ENCODE measurements at places on chromosomes 2 and 18. TPM values are rescaled to one million over a fixed set of nuclear protein-coding genes. Genes with fewer than 3 reads are reported as not detected.

GRCh38 chr18:4074647-4075046, 380.5 kb downstream of the DLGAP1 start:
- DNase-seq: no peak
- H3K4me1 ChIP-seq: no peaks in the 10 kb centered on the region
- no peak overlapping the region for H3K27ac ChIP-seq

DNA sequence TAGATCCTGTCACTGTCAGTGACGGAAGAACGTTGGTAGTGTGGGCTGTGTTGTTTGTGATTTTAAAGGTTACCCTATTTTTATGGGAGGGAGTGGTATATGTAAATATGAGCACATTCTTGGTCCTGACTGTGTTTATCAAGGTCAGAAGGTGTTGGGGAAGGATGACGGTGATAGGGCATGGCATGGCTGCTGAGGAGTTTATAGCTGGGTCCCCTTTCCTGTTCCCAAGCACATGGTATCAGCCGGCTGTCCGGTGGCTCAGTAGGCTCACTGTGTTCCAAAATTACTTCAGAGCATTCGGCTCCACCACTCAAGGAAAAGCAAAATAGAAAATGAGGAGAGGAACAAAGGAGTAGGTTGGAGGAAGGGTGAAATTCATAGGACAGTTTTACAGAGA, 28.6 kb downstream of the IRS1 start:
- no peak overlapping the region for H3K4me3 ChIP-seq
- no peaks in the 10 kb centered on the region for H3K27me3 ChIP-seq
- no peak for DNase-seq
- H3K36me3 ChIP-seq: peaks cover 18% of the 10 kb centered on the region

DNA sequence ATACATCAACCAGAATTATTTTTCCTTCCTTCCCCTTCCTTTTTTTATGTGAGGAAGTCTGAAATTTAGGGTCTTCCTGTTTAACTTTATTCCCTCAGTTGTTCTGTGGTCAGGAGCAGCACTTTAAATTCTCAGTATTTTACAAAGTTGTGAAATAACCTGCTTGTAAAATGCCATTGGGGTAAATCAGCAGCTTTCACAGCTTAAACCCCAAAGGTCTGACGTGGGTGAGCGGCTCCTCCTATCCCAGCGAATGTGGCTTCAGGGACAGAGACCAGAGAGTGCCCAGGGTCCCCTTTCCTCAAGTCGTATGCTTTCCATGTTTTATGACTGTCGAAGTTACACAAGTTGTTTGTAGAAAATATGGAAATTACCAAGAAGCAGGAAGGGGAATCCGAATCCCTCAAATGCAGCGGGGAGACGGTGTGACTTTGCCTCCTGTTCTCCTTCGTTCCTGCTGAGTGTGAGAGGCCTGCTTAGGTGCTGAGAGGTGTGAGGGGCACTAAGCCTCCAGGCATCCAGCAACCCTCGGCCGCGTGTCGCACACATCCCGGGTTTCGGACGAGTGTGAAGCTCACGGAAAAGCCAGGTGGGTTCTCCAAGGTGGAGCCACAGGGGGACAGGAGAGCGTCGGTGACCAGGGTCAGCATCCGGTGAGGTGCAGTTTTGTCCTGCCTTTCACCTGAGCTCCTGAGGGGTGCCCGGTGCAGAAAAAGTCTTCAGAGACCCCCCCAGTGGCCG, 10.8 kb upstream of the KCNG2 start:
- DNase-seq: no peak
- peaks cover 16% of the 10 kb centered on the region for H3K4me1 ChIP-seq
- no peaks in the 10 kb centered on the region for H3K36me3 ChIP-seq
- H3K4me3 ChIP-seq: no peak overlapping the region
- peaks cover 43% of the 10 kb centered on the region for H3K27me3 ChIP-seq
- no peak overlapping the region for H3K27ac ChIP-seq

Gene EIF4E2
- total RNA-seq: 61.5 TPM

GRCh38 chr2:182650704-182651103, 65.4 kb upstream of the DNAJC10 start:
- no peak for DNase-seq
- H3K27me3 ChIP-seq: peaks cover 8% of the 10 kb centered on the region
- H3K27ac ChIP-seq: no peak overlapping the region
- H3K36me3 ChIP-seq: no peaks in the 10 kb centered on the region
- no peaks in the 10 kb centered on the region for H3K4me1 ChIP-seq

DNA sequence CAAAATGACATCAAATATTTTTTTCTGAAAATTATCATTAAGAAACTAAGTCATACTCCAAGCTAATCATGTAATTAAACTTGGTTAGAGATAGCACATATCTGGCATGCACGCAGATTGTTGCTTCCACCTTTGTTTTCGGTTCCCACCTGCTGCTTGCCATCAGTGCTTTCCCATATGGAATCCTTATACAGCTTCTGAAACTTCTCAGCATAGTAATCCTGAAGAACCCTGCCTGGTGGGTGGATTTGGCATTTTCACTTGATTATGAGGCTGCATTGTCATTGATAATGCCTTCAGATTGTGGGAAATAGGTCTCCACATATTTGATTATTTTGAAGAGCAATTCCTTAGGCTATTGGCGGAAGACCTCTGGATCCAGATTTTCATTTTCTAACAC, 47.5 kb downstream of the ZC3H6 start:
- H3K27ac ChIP-seq: no peak overlapping the region
- no peak for DNase-seq
- H3K36me3 ChIP-seq: peaks cover 55% of the 10 kb centered on the region
- no peak overlapping the region for H3K4me3 ChIP-seq
- no peaks in the 10 kb centered on the region for H3K27me3 ChIP-seq
- H3K4me1 ChIP-seq: no peaks in the 10 kb centered on the region

GRCh38 chr2:200129721-200130462, 174.5 kb downstream of the MAIP1 start:
- DNase-seq: no peak
- no peak overlapping the region for H3K4me3 ChIP-seq

Gene SRD5A2
- total RNA-seq: not detected

GRCh38 chr2:123434546-123435395, 590.3 kb upstream of the CNTNAP5 start:
- no peak for DNase-seq
- H3K27ac ChIP-seq: no peak overlapping the region
- H3K36me3 ChIP-seq: no peaks in the 10 kb centered on the region
- no peaks in the 10 kb centered on the region for H3K27me3 ChIP-seq
- H3K4me3 ChIP-seq: no peak overlapping the region
- H3K4me1 ChIP-seq: no peaks in the 10 kb centered on the region

GRCh38 chr2:106189764-106190468, 4.2 kb downstream of the UXS1 start:
- no peak for DNase-seq
- H3K4me3 ChIP-seq: peak overlapping the region; percentile 56
- H3K36me3 ChIP-seq: peaks cover 32% of the 10 kb centered on the region
- H3K4me1 ChIP-seq: peaks cover 85% of the 10 kb centered on the region
- H3K27me3 ChIP-seq: no peaks in the 10 kb centered on the region

GRCh38 chr2:108565778-108566375, 31.6 kb downstream of the LIMS1 start:
- H3K27ac ChIP-seq: no peak overlapping the region
- no peak for DNase-seq
- H3K4me3 ChIP-seq: no peak overlapping the region
- H3K27me3 ChIP-seq: no peaks in the 10 kb centered on the region
- peaks cover 1% of the 10 kb centered on the region for H3K4me1 ChIP-seq

- H3K27ac ChIP-seq: no peak overlapping the region
- no peaks in the 10 kb centered on the region for H3K36me3 ChIP-seq
- H3K4me3 ChIP-seq: no peak overlapping the region
- no peak for DNase-seq
- H3K27me3 ChIP-seq: no peaks in the 10 kb centered on the region
- peaks cover 5% of the 10 kb centered on the region for H3K4me1 ChIP-seq
Measured at GRCh38 chr2:203987959-203988358, 51.4 kb downstream of the ICOS start.

DNA sequence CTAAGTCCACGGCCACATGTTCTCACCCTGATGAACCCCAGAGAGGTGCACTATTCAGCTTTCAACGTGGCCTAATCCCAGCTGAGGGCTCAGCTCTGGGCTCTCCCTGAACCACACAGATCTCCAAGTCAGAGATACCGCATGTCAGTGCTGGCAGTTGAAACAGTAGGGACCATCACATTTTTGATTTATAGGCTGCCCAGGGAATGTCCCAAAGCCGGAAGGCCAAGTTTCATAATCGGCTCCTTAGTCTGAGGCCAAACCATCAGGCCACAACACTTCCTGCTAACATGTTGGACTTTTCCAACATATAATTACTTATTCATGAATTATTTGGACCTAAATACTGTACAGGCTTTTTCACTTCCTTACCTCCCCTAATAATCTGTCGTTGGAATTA, 91.9 kb upstream of the KLHL29 start:
- H3K27ac ChIP-seq: no peak overlapping the region
- no peak overlapping the region for H3K4me3 ChIP-seq
- H3K4me1 ChIP-seq: no peaks in the 10 kb centered on the region
- no peaks in the 10 kb centered on the region for H3K36me3 ChIP-seq
- peaks cover 36% of the 10 kb centered on the region for H3K27me3 ChIP-seq

Gene MAP4K3
- total RNA-seq: 17.7 TPM

- H3K27me3 ChIP-seq: no peaks in the 10 kb centered on the region
- peaks cover 81% of the 10 kb centered on the region for H3K4me1 ChIP-seq
- H3K36me3 ChIP-seq: no peaks in the 10 kb centered on the region
- peak overlapping the region; percentile 72 for H3K27ac ChIP-seq
- no peak overlapping the region for H3K4me3 ChIP-seq
Measured at GRCh38 chr2:196247114-196247975, 76.0 kb upstream of the STK17B start.

Gene KLHL14
- 1.1 TPM for total RNA-seq

Gene NBEAL1
- total RNA-seq: 15.5 TPM

Gene SLC35F6
- 18.0 TPM for total RNA-seq

GRCh38 chr2:104433657-104434056, 420.3 kb upstream of the POU3F3 start:
- H3K4me3 ChIP-seq: no peak overlapping the region
- no peaks in the 10 kb centered on the region for H3K36me3 ChIP-seq
- DNase-seq: no peak
- H3K4me1 ChIP-seq: peaks cover 8% of the 10 kb centered on the region

- peaks cover 2% of the 10 kb centered on the region for H3K27me3 ChIP-seq
- H3K27ac ChIP-seq: no peak overlapping the region
- no peak overlapping the region for H3K4me3 ChIP-seq
- no peaks in the 10 kb centered on the region for H3K36me3 ChIP-seq
Measured at GRCh38 chr2:23618794-23619530, 234.0 kb downstream of the KLHL29 start.

DNA sequence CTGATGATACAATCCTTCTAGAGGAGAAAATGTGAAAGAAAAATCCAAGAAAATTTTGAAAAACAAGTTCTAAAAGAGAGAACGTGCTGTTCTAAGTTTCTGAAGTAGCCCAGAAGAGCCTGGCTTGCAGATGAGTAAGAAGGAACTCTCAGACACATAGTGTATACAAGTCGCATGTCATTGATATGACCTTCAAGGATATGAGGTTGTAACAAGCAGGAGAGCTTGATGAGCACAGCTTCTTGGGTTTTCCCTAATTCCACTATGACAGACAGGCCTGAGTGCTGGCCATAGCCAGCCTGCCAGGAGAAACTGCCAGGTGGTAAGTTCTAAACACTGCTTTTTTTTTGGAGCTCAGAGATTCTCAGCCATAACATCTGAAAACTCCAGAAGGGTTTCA, 235.7 kb upstream of the SIX2 start:
- no peaks in the 10 kb centered on the region for H3K36me3 ChIP-seq
- no peak overlapping the region for H3K27ac ChIP-seq
- H3K27me3 ChIP-seq: no peaks in the 10 kb centered on the region
- no peaks in the 10 kb centered on the region for H3K4me1 ChIP-seq
- no peak for DNase-seq

DNA sequence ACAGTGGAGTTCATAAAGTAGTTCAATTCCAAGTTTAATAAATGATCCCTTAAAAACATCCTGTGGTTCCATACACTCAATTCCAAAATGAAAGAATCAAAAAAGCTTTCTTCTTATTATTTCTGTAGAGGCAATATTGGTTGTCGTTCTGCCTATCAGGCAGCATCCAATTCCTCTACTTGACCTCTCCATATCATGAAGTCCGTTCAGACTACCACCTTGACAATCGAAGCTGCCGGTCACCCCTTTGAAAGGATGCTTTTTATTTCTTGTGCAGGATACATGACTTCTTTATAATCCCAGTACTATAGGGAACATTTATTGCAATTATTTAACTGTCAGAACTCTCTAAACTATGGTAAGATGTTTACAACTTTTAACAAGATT, 3.3 kb upstream of the KCTD1 start:
- H3K36me3 ChIP-seq: no peaks in the 10 kb centered on the region
- no peak for DNase-seq
- peaks cover 33% of the 10 kb centered on the region for H3K27me3 ChIP-seq
- H3K27ac ChIP-seq: no peak overlapping the region
- H3K4me3 ChIP-seq: peak overlapping the region; percentile 45

Gene DSEL
- 2.5 TPM for total RNA-seq

DNA sequence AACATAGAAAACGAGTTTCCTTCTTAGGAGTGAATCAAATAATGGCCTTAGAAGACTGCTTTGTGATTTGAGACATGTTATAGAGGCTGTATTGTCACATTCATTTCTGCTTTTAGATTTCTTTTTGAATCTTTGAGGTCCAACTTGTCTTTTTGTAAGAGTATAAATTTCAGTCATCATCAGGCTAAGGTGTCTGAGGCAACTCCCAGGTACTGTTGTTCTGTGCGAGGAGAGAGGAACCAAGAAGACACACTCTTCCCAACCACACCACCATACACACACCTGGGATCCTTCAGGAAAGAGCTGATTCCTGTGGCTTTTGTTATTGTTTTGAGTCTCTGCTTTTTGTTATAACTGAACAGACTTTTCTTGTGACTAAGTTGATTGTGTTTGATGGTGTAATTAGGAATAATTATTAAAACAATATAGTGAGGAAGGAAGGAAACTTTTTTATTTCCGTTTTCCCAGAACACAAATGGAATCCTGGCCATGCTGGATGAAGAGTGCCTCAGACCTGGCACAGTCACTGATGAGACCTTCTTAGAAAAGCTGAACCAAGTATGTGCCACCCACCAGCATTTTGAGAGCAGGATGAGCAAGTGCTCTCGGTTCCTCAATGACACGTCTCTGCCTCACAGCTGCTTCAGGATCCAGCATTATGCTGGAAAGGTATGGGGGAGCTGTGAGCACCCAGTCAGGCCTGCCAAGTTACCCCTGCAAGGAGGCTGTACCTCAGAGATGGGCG, 140.4 kb downstream of the MYO1B start:
- H3K27me3 ChIP-seq: no peaks in the 10 kb centered on the region
- H3K36me3 ChIP-seq: no peaks in the 10 kb centered on the region
- H3K27ac ChIP-seq: no peak overlapping the region
- no peak for DNase-seq
- no peak overlapping the region for H3K4me3 ChIP-seq
- H3K4me1 ChIP-seq: no peaks in the 10 kb centered on the region

GRCh38 chr2:232341061-232341738, 37.4 kb upstream of the ALPP start:
- H3K4me1 ChIP-seq: peaks cover 25% of the 10 kb centered on the region
- no peaks in the 10 kb centered on the region for H3K27me3 ChIP-seq
- no peak for DNase-seq
- H3K4me3 ChIP-seq: no peak overlapping the region
- no peak overlapping the region for H3K27ac ChIP-seq
- no peaks in the 10 kb centered on the region for H3K36me3 ChIP-seq
